NCI-H146 (cell line): ENCODE measurements at places on chromosomes 4 and X.

DNA sequence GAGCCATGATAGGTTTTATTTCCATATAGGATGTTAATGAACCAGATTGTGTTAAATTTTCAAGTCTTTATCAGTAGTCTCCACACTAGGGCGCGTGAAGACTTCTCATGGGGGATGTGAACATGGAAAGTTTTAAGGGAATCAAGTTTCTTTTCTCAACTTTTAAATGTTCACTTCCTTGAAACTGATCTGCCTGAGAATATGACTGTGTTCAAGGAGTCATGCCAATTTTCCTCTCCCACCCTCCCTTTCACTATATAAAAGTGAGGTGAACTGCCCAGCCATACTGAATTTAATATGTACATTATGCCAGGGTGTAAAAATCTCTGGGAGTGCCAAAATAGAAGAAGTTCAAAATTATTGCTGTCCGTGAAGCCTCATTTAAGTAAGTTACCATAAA, 30.4 kb upstream of the HPGDS start:
- no peak for DNase-seq

- no peak for DNase-seq
Observed at GRCh38 chrX:118221733-118222132, 105.1 kb upstream of the KLHL13 start.

- DNase-seq = no peak
Observed at GRCh38 chr4:142959173-142959572, 113.1 kb upstream of the INPP4B start.

DNA sequence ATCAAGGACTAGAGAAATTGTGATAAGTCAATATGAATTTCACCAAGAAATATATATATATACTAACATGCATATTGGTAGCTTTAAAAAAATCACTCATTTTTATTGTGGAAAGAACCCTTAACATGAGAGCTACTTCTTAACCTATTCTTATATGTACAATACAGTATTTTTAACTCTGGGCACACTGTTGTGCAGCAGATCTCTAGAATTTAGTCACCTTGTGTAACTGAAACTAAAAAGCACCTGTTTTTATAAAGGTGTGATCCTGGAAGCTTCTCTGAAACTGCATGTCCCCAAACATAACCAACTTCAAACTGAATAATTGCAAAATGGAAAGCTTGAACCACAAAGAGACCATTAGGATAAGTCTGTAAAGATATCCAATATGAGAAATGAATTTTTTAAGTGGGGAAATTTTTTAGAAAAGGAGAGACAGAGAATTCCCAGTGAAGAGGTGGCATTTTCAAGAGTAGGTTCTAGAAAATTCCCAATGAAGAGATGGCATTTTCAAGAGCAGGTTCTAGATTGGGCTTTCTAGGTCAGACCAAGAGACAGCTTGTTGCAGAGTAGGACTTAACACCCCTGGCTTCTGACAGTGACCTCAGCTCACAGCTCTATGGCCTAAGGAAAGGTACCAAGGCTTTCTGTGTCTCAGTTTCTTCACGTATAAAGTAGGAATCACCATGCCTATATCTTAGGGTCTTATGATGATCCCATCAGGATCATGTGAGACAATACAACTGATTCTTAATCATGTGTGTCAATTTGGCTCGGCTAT, 22.0 kb upstream of the PPARGC1A start:
- DNase-seq = no peak

DNA sequence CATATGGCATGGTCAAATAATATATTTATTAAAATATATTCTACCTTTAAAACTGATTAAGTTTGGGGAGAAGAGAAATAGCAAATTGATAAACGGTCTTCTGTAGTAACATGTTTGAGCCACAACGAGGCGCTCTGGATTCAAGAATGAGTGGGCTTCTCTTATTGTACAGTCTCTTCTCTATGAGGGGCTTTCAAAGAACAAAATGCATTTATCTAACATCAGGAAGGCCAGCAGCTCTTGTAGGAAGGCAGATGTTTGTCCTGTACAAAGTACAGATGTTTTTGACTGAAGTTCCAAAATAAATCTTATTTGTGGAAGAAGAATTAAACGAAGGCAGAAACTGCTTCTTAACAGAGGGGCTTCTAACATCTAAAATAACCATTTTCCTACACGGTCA, 153.6 kb downstream of the RASL11B start:
- DNase-seq = peak; percentile 80

DNA sequence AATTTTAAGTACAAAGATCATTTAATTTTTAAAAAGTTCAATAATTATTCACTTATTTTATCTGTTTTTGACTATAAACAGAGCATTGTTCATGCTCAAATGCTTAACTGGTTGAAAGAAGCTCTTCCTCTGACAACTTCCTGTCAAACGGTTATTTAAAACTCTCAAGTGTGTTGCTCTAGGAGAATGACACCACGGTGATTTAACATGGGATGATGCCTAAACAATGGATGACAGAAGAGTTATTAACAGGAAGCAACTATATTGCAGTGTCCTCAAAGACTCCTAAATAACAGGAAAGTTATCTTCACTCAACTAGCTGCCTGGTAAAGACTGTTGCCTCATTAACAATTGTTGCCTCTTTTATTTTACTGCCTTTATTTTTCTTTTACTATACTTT, 509.6 kb downstream of the PACRGL start:
- no peak for DNase-seq

DNA sequence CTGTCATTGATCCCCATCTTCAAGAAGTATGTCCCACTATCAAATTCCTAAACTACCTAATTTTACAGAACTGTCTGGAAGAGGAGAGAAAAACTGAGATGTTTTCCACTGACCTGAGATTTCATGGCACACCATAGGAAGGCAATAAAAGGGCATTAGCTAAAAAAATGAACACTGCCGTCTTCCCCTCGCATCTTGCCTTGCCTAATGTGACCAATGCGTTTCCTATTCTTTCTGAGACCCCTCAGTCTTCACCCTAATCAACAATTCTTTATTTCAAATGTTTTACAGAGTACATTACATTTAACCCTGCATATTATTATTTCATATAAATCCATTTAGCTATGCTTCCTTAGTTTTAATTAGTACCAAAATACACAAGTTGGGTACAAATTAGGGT, 43.6 kb downstream of the ZNF827 start:
- no peak for DNase-seq

DNA sequence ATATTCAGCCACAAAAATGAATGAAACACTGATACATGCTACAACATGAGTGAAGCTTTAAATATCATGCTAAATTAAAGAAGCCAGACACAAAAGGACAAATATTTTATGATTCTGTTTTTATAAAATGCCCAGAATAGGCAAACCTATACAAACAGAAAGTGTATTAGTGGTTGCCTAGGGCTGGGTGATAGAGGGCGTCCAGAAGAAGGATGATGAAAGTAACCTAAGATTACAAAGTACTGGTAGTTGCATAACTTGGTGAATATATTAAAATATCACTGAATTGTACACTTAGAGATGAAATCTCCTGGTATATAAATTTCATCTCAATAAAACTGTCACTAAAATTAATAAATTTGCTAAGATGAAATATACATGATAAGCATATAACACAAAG, 67.5 kb downstream of the FBXW7 start:
- no peak for DNase-seq

DNA sequence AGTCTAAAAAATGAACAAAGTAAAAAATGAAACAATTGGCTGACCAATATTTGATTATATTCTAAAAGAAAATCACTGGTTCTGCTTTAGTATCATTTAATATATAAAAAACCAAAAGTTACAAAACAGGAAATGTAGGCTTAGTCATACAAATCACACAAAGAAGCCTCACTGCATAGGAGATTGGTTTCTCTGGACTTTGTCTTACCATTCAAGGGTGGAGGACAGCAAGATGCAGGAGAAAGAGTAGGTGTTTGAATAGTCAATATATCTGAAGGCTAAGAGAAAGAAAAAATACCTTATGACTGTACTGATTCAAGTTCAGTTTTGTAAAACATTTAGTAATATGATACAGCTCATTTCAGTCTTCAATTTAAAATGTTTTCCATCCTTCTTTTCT, 28.6 kb upstream of the TAF9B start:
- DNase-seq = no peak

DNA sequence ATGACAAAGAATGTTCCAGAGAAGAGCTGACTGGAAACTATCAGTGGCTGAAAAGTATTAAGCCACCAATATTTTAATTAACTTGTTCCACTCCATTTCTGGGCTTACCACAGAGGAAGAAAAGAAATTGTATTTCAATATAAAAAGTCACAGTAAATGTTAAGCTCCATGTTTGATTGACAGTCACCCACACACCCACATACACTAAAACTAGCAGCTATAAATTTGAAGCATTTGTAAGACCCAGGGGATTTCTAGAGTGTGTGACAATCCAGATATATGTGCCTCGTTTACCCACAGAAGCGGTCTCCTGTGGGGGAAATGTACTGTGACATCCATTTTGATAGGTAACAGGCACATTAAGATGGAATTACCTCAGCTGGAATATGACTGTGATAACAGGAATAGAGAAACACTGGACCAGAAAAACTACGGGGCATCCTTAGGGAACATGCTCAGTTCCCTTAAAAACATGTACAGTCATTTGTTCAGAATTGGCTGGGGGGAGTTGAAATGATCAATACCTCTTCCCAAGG, 39.0 kb upstream of the RASGEF1B start:
- DNase-seq = no peak

GRCh38 chr4:121688701-121689100, 8.1 kb downstream of the ANXA5 start:
- DNase-seq = no peak

DNA sequence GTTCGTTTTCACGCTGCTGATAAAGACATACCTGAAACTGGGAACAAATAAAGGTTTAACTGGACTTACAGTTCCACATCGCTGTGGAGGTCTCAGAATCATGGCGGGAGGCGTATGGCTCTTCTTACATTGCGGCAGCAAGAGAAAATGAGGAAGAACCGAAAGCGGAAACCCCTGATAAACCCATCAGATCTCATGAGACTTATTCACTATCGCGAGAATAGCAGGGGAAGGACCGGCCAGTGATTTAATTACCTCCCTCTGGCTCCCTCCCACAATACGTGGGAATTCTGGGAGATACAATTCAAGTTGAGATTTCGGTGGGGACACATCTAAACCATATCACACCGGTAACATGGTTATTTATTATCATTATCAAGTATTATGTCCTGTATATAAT, 2204.5 kb downstream of the ARAP2 start:
- no peak for DNase-seq

GRCh38 chr4:143575331-143575730, 61.8 kb downstream of the SMARCA5 start:
- no peak for DNase-seq

DNA sequence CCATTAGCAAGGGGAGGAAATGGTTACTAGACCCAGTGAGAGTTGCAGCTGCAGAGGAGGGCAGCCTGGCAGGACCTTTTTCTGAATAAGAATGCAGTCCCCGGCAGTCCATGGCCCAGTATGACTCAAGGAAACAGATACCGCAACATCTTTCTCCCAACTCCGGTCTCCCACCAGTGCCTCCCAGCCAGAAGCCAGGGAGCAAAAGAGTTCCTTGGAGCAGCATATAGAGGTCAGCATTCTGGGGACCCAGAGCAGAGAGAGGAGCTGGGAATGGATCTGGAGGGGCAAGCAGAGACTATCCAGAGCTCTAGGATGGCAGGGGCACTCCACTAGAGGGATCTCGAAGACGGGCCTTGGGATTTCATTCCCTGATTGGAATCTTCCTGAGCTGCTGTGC, 339.2 kb upstream of the AADAT start:
- DNase-seq = no peak

GRCh38 chr4:123787512-123788080, 391.0 kb downstream of the SPRY1 start:
- no peak for DNase-seq

DNA sequence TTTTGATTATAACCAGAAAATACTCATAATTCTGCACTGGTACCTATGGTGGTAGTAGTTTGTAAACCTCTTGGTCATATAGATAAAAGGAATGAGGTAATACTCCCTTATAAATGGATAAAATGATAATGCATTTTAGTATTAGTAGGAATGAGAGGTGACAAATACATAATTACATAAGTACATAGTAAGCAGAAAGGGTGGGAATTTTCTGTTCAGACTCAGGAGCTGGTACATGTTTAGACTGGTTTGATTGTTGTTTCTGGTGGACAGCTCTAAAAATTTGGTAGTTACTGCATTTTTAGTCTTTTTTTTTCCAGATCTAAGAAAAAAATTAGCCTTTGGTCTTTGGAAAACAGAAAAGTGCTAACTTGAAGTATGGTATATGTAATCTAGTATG, 70.4 kb upstream of the AGA start:
- DNase-seq = no peak

- DNase-seq = peak; percentile 78
Observed at GRCh38 chrX:10197279-10198210, 40.8 kb downstream of the CLCN4 start.

DNA sequence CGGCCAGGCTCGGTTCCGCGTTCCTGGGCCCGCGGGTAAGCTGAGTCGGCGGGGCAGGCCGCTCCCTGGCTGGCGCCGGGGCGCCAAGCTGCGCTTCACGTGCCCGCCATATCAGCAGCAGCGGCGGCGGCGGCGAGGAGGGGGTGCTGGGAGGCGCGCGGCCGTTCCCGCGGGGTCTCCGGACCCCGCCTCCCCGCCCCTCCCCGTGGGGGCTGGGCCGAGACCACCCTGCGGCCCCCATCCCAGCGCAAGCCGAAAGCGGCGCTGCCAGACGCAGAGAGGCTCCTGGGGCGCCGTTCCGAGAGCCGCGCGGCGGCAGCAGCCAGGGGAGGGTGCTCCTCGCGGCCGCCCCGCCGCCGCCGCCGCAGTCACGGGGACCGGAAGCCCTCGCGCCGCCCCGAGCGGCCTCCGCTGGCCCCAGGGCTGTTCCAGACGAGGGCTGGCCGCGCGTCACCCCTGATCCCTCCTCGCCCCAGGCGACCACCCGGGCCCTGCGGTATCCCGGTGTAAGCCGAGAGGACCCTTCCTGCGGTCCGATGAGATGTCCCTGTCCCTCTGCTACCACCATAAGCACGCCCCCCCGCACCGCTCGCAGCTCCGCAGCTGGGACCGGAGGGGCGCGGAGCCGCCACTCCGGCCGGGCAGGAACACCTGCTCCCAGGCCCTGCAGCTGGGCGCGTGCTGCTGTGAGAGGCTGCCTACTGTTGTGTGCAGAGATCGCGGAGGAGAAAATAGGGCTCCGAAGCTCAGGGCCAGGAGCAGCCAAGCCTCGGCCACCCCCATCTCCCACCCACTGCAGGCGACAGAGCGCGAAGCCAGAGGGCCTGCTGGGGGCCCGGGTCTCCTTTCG, 7.5 kb upstream of the BCOR start:
- peak; percentile 67 for DNase-seq

DNA sequence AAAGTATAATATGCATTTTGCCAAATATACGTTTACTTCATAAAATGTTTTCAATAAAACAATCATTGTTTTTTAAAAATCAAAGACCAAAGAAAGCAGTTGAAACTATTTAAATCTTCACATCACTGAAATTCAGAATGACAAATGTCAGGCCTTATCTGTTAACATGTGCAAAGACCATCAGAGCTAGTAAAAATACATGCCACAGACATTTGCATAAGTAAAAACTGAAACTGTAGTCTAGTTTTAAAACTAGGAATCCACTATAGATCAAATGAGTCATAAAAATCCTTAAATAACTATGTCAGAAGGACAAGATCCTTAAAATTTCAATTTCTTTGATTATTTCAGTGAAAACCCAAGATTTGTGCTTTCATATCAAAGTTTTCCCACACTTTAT, 24.8 kb downstream of the KLHL15 start:
- DNase-seq = no peak
